ENCODE measurements at places on chromosomes 12 and 14. TPM values are rescaled to one million over a fixed set of nuclear protein-coding genes. Genes with fewer than 3 reads are reported as not detected.

GRCh38 chr12:5588176-5588575 is 156.3 kb downstream of the NTF3 start:
- DNase-seq, result peak; percentile 68

- DNase-seq, result no peak
Measured at GRCh38 chr12:90393089-90393488, 561.9 kb downstream of the CCER1 start.

HELB gene
- 4.5 TPM for total RNA-seq

- no peak for DNase-seq
Measured at GRCh38 chr12:116153983-116154382, 123.5 kb downstream of the MED13L start.

DNA sequence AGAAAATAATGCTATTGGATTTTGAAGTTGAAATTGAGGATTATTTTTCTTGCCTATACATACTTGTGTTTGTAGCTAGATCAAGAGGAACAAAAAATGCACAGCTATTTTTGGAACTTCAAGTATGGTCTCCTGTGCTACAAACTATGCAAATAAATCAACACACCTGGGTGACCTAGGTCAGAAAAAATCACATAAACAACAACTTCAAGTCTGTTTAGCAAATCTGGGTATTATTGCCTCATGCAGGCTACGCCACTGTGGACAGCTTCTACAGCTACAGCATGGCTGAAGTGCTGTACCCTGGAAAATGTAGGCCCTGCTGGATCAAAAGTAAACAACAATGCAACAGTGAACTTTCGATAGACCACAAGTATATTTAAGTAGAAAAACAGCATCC is 87.5 kb downstream of the SLC6A15 start:
- DNase-seq, result no peak

DNA sequence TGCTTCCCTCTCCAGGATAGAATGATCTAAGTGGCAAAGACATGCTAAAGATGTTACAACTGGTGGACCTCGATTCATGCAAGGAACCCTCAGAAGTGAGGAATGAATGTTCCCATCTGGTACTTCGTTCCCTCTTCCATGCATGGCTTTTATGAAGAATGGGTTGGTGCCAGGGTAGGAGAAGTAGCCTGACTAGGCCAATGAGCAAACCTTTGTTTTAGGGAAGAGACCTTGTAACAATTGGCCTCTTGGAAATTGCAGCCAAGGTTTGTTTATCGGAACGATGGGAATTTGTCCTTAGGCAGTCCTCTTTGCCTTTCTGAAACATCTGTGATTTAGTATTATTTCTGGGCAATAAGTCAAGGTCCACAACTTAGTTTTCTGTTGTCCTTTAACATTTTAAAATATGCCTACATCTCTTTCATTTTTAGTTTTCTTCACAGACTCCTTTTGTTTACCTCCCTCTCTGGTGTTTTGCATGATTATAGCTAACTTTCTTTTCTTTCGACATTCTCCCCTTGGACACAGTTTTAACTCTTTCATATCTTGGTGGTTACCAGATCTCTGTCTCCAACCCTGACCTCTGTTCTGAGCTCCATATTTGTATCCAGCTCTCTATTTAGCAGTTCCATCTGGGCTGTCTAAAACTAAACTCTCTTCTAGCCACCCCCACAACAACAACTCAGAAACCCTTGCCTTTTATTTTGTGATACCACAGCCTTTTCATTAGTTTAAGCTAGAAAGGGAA is 70.0 kb downstream of the DIP2B start:
- peak; percentile 62 for DNase-seq

- no peak for DNase-seq
Measured at GRCh38 chr12:806200-806791, 53.9 kb downstream of the WNK1 start.

- no peak for DNase-seq
Measured at GRCh38 chr12:110718222-110718908, 24.3 kb downstream of the PPP1CC start.

USP44 gene
- total RNA-seq, result 7.2 TPM

- DNase-seq, result peak; percentile 91
Measured at GRCh38 chr12:126772171-126772864, 1494.7 kb upstream of the TMEM132C start.

DNA sequence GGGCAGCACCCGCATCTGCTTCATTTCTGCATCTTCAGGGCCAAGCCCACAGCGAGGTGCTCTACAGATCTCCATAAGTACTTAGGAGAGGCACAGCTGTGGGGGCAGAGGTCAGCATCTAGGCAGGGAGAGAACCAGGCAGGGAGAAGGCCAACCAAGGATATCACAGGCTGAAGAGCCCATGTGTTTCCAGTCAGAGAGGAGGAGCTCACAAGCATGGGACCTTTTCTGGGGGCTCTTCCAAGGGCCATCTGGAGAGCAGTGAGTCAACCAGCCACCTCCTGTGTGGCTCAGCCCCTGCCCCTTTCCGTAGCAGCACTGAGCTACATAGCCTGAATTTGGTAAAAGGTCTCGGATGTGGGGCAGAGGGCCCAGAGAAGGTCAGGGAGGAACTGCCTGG is 78.5 kb downstream of the ARL6IP4 start:
- DNase-seq, result no peak

KRT72 gene
- total RNA-seq, result not detected

DNA sequence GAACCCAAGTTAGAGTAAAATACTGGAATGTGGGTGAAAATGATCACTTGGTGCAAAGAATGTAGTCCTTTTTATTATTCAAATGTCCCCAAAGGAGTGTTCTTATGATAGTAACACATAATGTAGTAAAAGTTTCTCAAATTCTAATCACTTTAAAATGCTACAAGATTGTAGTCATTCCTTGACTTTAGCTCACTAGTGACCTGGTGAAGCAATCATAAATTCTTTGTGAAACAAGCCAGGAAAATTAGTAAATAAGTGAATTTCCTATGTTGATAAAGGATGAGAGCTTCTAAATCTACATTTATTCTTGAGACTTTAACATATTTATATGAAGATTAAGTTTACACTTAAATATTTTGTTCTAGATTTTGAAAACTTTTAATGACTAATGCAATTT is 30.7 kb upstream of the SLC17A8 start:
- no peak for DNase-seq

DNA sequence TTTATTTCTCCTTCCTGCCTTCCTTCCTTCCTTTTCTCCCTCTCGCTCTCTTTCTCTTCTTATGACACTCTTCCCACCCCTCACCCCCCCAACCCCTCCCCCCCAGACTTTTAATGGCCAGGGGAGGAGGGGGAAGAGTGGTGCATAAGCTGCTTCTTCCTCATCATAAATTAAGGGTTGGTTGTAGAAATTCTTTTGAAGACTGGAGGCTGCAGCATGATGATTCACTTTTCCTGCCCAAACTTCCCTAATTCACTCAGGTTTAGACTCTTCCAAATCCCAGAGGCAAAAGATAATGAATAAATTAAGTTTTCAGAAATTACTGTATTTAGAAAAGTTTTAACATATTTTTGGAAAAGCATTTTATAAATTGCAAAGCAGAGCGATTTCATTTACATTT is 58.2 kb downstream of the GRIP1 start:
- no peak for DNase-seq

GRCh38 chr12:70077441-70077840 is 165.8 kb upstream of the CNOT2 start:
- DNase-seq, result no peak

DNA sequence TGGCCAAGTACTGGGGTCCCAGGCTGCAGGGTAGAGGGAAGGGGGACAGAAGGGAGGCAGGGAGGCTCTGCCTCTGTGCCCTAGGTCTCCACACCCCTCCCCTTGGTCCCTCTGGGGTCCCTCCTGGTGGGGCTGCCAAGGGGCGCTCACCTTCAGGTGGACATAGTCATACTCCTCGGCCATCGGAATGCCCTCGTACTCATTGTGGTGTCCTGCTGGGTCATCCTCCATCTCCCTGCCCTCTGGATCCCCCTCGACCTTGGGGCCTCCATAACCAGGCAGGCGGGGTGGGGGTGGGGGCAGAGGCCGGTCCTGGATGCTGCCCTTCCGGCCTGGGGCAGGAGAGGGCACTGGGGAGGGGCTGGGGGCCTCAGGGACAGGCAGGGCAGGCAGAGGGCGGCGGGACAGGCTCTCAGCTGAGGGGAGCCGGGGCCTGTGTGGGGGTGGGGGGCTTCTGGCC is 5.8 kb downstream of the EFS start:
- no peak for DNase-seq

BCL11B gene
- total RNA-seq, result 0.17 TPM

DNA sequence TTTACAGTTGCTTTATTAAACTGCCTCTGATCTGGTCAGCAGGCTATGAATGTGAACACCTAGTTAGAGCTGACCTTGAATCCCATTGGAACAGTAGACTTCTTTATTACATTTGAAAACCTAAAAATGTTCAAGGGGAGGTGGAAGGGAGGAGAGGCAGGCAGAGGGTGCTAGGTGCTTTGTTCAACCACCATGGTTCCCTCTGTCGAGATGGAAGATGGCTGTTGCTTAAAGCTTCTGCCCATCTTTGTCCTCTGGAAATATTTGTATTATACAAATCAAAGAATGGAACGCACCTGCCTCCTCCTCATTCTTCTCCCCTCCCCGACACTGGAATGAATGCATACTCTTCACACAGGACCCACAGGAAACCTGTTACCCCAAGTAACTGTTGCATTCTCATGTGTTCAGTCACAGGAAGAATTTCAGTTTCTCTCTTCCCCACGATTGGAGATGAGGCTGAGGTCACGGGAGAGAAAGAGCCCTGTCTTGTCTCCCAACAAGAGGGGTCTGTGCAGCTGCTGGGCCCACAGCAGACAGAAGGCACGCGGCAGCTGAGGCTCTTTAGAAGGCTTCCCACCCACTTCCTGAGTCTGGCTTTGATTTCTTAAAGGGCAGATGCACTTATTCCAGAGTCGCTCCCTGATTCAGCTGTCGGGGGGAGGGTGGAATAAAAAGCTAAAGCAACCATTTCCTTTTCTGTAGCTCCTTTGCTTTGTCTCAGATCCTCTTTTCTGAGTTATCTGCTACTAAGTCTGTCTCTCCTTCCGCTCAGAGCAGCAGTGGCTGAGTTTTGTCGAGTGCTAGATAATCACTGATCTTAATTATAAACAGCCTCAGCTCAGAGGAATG is 217.9 kb upstream of the BTG1 start:
- no peak for DNase-seq

DNA sequence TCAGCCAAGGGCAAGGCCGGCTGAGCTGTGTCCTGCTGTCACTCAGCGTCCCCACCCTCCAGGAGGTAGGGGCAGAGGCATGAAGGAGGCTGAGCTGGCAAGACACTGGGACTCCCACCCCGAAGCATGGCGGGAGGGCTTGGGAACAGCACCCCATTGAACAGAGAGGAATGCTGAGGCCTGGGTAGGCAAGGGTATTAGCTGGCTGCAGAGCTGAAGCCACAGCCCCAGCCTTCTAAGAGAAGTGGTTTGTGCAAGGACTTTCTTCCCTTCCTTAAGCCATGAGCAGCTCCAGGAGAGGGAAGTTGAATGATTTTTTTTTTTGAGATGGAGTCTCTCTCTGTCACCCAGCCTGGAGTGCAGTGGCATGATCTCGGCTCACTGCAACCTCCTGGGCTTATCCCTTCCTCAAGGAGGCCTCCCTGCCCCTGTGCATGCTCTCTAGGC is 6.6 kb upstream of the CFAP73 start:
- DNase-seq, result no peak

RECQL gene
- total RNA-seq, result 40.7 TPM

DNA sequence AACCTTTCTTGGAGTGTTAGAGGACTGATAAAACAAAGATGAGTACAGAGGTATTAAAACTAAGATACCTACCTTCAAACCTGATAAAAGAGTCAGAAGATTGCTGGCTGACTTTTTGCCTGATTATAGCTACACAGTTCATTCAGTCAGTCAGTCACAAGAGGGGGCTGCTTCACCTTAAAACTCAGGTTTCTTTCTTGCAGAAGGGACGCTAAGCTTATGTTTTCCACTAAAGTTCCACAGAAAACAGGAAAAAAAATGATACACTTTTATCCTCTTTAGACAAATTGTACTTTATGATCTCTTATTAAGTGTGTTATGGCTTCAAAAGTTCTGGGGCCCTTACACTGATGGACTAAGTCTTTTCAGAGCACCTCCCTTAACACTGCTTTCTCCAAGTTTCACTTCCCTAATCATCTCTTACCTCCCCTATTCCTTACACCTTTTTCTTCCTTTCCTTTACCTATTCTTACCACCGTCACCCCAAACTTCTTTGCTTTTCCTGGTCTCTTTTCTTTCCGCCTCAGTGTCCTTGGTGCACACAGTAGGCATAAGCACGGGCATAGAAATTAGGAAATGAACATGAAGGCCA is 448.7 kb upstream of the OR4E1 start:
- peak; percentile 35 for DNase-seq

GRCh38 chr14:61749867-61750266 is 12.4 kb upstream of the SNAPC1 start:
- DNase-seq, result peak; percentile 61

- DNase-seq, result no peak
Measured at GRCh38 chr14:91125271-91125660, 11.4 kb downstream of the DGLUCY start.
